NCI-H1436 treated with DMSO at 0.1 percent for 48 hours (cell line): ENCODE measurements at places on chromosomes 3 and 15.

- no peak for DNase-seq
These were observed 2.9 kb downstream of the PHC3 start for GRCh38 chr3:170178651-170179050.

DNA sequence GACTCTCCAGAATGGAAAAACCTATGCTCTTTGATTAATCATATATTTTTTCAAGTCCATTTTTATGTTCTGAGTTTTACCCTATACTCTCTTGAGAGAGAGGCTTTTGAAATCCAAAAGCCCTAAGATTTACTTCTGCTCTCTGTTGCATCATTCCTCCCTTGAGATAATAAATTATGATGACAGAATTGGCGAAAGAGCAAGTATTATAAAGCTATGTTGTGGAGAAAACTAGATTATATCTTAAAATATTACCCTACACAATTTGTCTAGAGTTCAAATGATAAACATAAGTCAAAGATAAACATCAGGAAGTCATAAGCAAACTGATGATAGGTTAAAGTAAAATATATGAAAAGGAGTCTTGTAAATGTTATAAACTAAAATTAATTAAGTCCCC lies 293.4 kb upstream of the MME start:
- no peak for DNase-seq

DNA sequence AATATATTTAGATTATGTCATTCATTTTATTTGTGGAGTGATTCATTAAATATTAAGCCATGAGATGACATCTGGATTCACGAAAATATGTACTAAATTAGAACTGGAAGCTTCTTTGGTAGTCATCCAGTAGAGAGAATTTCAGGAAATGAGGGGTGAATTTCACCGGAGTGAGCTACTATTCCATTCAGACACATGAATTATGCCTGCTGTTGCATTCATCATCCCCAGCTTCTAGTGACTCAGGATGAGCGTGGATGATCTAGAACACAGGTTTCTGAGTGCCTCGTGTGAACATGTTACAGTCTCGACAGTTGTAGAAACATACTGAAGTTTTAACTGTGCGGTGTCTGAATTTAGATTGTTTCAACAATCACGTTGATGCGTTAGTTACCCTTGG lies 42.9 kb upstream of the GABRG3 start:
- DNase-seq: no peak

GRCh38 chr3:172283841-172284357 lies 164.4 kb downstream of the GHSR start:
- DNase-seq: no peak

GRCh38 chr15:94029495-94029894 lies 201.9 kb upstream of the MCTP2 start:
- DNase-seq: no peak

DNA sequence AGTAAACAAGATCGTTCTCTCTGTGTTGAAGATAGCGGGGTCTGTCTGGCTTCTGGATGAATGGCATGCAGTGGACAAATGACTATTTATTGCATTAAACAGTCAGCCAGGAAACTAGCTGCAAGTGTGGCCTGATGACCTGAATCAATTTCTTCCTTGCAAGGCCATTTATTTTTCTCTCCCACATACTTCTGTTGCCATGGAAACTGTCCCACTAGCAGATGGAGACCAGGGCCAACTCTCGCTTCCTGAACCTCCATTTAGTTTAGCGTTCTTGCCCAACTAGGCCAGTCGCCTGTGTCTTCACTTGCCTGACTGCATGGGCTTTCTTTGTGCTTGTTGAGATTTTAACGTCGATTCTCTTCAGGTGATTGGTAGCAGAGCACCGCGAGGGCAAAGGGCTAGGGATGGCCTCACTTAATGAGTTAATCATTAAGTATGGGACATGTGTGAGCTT lies 27.6 kb downstream of the LMCD1 start:
- DNase-seq: no peak

DNA sequence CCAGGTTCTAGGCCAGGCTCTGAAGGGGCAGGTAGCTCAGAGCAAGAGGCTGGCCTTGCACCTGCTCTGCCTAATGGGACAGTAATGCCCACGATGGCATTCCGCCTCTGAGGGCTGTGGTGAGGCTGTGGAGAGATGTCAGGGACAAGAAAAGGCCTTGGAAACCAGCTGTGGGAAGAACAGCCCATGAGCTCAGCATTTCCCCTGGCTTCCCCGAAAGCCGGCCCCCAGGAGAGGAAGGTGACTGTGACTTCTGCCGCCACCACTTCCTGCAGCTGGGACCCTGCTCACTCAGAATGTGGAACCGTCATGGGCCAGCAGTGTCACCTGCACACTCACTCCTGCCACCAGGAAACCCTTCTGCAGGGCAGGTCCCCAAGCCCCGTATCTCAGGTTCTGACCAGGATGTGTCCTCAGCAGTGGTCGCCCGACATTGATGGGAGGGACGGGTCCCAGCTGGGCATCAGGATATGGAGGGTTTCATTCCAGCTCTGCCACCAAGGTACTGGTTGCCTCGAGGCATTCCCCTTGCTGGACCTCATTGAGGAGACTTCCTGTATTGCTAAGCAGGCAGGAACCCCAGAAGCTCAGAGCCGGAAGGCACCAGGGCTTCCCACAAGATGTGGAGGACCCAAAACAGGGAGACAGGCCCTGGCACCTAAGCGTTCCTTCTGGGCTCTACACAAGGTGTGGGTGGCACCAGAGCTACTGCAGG lies 30.7 kb downstream of the SEMA7A start:
- DNase-seq: no peak

DNA sequence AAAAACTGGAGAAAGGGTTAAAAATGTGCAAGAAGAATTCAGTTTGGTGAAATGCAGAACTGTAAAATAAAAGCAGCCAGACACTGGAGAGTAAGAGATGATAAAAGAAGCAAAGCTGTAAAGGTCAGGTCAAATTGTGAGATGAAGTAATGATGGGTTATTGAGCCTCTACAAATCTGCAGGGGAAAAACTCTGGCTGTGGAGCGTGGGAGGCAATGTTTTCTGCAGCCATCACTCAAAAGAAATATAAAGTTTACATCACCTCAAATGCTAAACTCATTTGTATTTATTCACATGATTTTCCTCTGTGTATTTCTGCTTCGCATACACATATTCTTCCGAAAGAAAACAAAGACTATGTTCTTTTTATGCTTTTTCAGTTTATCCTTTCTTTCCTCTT lies 158.8 kb upstream of the GPR149 start:
- no peak for DNase-seq

DNA sequence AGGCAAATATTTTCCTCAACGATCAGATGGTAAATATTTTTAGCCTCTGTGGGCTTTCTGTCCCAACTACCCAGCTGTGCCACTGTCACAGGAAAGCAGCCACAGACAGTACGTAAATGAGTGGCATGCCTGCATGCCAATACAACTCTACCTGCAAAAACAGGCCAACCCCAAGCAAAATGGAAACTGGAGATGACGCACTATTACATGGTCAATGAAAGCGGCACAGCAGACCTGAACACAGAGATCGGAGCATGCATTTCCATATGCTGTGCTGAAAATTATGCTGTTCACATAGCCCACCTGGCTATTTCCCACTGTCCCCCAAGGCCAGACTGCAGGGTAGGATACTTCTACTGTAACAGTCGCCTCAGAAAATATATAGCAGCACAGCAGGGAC lies 57.8 kb downstream of the HERC2 start:
- DNase-seq: no peak

- DNase-seq: no peak
These were observed 515.5 kb downstream of the OCA2 start for GRCh38 chr15:27583651-27584050.

DNA sequence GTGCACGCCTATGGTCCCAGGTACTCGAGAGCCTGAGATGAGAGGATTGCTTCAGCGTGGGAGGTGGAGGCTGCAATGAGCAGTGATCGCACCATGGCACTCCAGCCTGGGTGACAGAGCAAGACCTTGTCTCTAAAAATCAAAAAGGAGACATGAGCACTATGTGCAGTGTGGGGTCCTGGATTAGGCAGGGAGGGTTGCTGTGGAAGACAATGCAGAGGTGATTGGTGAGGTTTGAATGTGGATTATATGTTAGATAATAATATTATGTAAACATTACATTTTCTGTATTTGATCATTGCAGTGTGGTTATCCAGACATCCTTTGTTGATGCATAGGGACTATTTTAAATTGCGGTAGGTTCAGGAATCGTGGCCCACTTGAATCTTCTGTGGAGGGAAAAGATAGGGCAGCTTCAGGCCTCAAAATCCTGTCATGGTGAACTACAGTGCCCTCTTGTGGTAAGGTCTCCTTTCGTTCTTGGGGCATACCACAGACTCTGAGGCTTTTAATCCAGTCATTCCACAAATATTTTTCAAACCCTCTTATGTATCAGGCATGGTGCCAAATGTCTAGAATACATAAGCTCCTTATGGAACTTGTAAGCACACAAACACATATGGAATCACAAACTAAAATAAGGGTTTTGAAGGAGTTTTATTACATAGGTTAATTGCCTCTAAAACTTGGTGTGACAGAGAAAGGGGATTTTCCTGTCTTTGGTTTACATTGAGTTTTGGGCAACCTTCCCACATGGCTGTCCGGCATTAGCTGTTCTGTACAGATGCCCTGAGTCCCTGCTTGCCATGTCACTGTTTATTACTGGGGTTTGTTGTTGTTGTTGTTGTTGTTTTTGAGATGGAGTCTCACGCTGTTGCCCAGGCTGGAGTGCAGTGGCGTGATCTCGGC lies 37.7 kb downstream of the GPD1L start:
- DNase-seq: peak; percentile 2

DNA sequence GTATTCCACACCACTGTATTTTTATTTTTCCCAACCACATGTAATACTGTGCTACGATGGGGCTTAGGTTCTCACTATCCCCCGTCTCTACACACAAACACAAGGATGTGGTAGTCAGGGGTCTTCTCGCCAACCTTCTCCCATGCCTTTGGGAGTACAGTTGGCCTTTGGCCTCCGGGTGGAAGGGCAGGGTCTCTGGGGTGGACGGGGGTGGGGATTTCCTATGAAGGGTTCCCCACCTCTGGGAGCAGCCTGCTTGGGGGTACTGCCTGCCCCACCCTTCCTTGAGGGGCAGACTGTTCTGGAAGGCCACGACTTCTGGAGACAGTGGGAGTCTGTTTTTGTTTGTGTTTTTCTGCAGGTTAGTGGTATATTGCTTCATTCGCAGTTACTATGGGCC lies 21.3 kb upstream of the RAD18 start:
- no peak for DNase-seq

GRCh38 chr3:32992310-32992686 lies 40.9 kb downstream of the CCR4 start:
- no peak for DNase-seq

GRCh38 chr3:44045476-44046275 lies 196.0 kb upstream of the TOPAZ1 start:
- DNase-seq: no peak

- DNase-seq: no peak
These were observed 737.4 kb downstream of the ZNF385D start for GRCh38 chr3:21013566-21013965.

DNA sequence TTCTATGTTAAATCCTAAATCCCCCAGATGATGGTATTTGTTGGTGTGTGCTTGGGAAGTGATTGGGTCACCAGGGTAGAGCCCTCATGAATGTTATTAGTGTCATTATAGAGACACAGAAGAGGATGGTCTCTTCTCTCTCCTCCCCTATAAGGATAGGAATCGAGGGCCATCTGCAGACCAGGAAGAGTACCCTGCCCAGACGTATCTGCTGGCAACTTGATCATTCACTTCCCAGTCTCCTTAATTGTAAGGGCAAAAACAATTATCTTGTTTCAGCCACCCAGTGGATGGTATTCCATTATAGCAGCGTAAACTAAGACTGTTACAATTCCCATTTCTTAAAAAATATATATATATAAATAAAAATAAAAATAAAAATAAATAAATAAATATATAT lies 892.2 kb downstream of the SI start:
- no peak for DNase-seq
